ENCODE measurements at places on chromosomes 3 and 15.
A peak's percentile ranks its signal among the peaks of the same experiment; 100 is the strongest.

DNA sequence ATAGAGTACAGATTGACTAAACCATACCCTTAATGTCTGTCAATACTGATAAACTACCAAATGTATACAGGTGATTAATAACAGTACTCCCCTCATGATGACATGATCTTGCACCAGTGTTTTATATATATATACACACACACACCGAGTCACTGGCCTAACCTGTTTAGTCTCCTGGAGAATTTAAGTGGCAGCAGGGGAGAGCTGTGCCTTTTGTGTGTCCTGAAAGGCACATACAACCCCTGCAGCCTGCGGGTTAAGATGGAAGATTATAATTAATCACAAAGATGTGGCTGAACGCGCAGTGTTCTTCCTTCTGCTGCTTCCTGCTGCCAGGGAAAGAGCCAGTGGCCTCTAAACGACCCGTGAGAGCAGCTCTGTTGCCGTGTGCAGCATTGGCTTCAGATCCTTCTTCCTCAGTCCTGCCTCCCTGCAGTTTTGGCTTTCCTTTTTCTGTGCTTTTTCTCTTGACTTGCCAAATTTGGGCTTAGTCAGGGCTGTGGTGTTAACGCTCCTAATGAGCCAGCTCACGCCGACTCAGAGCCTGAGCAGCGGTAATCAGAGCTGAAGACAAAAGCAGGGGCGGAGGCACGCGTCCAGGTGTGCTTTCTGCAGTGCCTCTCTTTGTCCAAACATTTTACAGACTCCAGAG is 42.5 kb upstream of the UBE3A start:
- no peak for DNase-seq
- H3K27me3 ChIP-seq: peaks cover 20% of the 10 kb centered on the region
- H3K27ac ChIP-seq: no peak overlapping the region
- H3K36me3 ChIP-seq: no peaks in the 10 kb centered on the region
- no peaks in the 10 kb centered on the region for H3K4me1 ChIP-seq

GRCh38 chr15:73839699-73840377 is 33.5 kb upstream of the TBC1D21 start:
- no peak overlapping the region for H3K4me3 ChIP-seq
- no peaks in the 10 kb centered on the region for H3K4me1 ChIP-seq
- DNase-seq: no peak
- H3K27ac ChIP-seq: no peak overlapping the region

- no peak for DNase-seq
- H3K27me3 ChIP-seq: no peaks in the 10 kb centered on the region
- H3K27ac ChIP-seq: no peak overlapping the region
- H3K36me3 ChIP-seq: peaks cover 13% of the 10 kb centered on the region
- peaks cover 2% of the 10 kb centered on the region for H3K4me1 ChIP-seq
- H3K4me3 ChIP-seq: no peak overlapping the region
Observed at GRCh38 chr3:31300456-31301443, 232.0 kb upstream of the STT3B start.

- H3K36me3 ChIP-seq: no peaks in the 10 kb centered on the region
- DNase-seq: no peak
- no peak overlapping the region for H3K4me3 ChIP-seq
- no peak overlapping the region for H3K27ac ChIP-seq
Observed at GRCh38 chr3:144480416-144480919, 508.8 kb downstream of the DIPK2A start.

- H3K27me3 ChIP-seq: no peaks in the 10 kb centered on the region
- peak; percentile 7 for DNase-seq
- peak overlapping the region; percentile 33 for H3K4me3 ChIP-seq
- H3K27ac ChIP-seq: peak overlapping the region; percentile 96
Observed at GRCh38 chr3:179027326-179027900, 44.2 kb downstream of the ZMAT3 start.

- H3K4me3 ChIP-seq: no peak overlapping the region
- peaks cover 22% of the 10 kb centered on the region for H3K4me1 ChIP-seq
- no peaks in the 10 kb centered on the region for H3K27me3 ChIP-seq
- no peaks in the 10 kb centered on the region for H3K36me3 ChIP-seq
- peak overlapping the region; percentile 27 for H3K27ac ChIP-seq
Observed at GRCh38 chr3:69009559-69010410, 3.7 kb downstream of the EOGT start.
